Kasumi-1 (cell line): ENCODE measurements at places on chromosomes 16 and 17.
A peak's percentile ranks its signal among the peaks of the same experiment; 100 is the strongest.

DNA sequence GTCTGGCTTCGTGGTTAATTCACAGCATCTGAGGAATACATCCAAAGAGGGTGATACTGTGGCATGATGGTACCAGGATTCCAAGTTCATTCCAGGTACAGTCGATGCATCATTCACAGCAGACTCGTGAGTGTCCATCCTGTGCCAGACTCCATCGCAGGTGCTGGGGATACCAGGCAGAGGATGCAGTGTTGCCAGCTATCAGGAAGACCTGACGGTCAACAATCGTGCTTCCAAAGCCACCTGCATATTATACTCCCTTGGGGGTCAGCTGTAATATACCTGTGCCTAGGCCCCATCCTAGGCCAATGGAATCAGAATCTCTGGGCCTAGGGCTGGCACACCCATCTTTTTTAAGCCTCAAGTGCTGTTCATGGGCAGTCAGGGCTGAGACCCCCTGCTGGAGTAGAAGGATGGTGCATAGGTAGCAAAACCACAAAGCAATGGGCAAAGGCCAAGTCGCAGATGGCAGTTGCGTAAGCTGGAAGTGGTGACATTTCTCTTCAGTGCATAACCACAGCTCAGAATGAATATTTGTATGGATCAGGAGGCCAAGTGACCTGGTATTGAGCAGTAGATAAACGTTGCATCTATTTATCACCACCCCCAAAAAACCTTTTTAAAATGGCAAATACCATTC lies 42.9 kb upstream of the C16orf78 start:
- DNase-seq, result no peak

DNA sequence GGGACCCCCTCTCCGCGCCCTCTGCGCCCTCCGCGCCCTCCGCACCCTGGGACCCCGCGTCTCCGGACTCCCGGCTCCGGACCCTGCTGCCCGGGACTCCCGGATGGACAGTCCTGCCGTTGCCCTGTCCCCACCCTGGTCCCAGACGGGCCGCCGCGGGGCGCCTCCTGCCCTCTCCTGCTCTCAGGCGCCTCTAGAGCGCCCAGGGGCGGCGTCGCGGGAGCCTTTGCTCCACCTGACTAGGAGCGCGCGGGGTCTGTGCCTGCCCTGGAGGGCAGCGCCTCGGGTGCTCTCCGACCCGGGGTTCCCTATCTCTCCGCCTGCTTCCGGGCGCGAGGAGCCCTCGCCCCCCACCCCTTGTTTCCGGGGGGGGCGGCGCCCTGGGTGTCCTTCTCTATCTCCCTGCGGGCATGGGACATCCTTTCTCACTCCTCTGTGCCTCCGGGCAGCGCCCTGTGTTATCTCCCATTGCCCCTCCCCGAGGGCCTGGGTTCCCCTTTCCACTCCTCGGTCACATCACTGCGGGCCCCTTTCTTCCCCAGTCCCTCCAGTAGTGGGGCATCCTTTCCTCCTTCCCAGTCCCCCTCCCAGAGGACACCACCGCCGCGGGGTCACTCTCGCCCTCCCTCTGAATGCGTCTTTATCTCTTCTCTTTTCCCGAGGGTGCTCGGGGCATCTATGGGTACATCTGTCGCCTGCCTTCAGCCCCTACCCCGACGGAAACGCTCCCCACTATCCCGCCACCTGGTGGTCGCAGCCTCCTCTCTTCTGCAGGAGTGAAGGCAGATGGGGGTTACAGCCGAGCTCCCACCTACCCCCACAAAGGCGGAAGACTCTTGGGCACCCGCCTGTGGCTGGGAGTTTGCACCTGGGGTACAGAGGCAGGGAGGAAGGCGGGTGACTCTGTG lies 875 bp downstream of the PRKCB start:
- DNase-seq, result peak; percentile 31

- no peak for DNase-seq
Measured at GRCh38 chr17:7479213-7480088, at the start of gene ZBTB4. Gene ZBTB4, minus strand, starts transcription at chr17:7479631. Its CDS starts 12,830 bp downstream, at chr17:7466801.

GRCh38 chr16:70702624-70703023 lies 16.8 kb upstream of the MTSS2 start:
- no peak for DNase-seq

- DNase-seq, result no peak
Measured at GRCh38 chr17:74877592-74878548, 5.1 kb upstream of the FDXR start.

DNA sequence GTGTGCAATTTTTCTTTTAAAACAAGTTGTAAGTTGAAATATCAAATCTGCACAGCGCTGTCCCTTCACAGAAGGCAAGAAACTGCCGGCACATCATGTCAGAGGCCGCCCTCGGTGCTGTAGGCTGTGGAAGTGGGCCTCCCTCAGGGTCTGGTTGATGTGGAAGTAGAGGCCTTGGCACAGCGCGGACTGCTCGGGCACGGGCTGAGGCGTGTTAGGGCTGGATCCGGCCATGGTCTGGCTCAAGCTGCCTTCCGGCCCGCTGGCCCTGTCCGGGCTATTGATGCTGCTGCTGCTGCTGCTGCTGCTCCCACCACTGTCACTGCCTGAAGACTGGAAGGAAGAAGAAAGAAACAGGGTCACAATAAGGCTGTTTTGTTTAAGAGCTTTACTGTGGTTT lies 16.6 kb downstream of the COG1 start:
- DNase-seq, result no peak

DNA sequence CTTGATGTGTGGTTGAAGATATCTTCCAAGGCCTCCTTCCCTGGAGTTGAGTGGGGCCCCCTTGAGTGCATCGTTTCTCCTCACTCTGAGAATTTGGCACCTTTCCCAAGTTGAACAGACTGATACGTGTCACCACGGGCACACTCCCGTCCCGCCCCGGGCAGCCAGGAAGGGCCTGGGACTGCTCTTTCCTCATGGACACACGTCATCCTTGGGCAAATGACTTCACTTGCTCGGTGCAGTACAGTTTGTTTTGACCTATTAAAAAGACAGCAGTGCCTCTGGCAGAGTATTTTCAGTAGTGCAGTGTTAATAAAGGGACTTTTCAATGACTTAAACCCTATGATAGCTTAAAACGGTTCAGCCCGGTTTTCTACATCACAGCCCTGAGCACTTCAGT lies 59.9 kb downstream of the SEC14L1 start:
- no peak for DNase-seq

GRCh38 chr17:80950466-80951120 lies 41.0 kb upstream of the CHMP6 start:
- DNase-seq, result no peak

DNA sequence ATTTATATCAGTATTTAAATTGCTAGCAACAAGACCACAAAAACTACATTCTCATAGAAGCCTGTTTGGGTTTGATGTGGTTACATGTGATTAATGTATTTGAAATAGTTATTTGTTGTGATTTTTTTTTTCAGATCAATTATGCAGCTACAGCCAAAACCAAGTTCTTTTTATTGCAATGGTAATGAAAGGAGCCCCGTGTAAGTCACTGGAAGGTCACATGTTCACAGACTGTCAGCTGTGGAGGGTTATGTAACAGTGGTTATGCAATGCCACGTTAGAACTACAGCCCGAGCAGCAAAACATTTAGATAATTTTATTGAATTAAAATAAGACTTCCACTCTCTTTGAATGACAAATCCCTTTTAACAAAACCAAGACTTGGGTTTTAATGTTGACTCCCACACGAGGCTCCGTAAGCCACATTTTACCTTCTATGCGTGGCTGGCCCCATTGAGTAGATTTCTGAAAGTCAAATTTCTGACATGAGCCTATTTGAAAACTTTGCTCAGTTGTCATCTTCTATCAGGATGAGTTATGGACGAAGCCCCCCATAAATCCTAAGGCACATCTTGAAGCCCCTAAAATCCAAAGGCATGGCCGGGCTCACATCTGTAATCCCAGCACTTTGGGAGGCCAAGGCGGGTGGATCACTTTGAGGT lies 41.8 kb upstream of the SEC14L1 start:
- peak; percentile 81 for DNase-seq
